Activated T-helper 2 cell treated with anti-CD3 and anti-CD28 coated beads, Interferon-gamma antibody, Interleukin-2, Interleukin-4, amounts not matched to agents 10 μg/mL and 5 μg/mL and 100 μg/mL, durations not matched to agents 14 hours and 24 hours and 36 hours (primary cell): ENCODE measurements at places on chromosomes 4 and X. TPM values are rescaled to one million over a fixed set of nuclear protein-coding genes. Genes with fewer than 3 reads are reported as not detected.

DNA sequence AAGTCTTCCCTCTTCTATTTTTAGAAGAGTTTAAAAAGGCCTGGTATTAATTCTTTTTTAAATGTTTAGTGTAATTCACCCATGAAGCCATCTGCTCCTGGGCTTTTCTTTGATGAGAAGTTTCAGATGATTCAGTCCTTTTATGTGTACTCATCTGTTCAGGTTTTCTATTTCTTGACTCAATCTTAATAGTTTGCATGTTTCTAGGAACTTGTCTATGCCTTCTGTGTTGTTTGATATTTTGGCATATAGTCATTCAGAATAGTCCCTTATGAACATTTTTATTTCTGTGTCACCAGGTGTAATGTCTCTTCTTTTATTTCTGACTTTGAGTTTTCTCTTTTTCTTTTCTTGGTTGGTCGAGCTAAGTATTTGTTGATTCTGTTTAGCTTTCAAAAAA lies 20.2 kb upstream of the IL2 start:
- H3K36me3 ChIP-seq = no peaks in the 10 kb centered on the region
- peaks cover 2% of the 10 kb centered on the region for H3K4me1 ChIP-seq
- H3K27ac ChIP-seq = no peak overlapping the region
- no peaks in the 10 kb centered on the region for H3K27me3 ChIP-seq
- H3K4me3 ChIP-seq = no peak overlapping the region

- no peak overlapping the region for H3K4me3 ChIP-seq
- H3K27ac ChIP-seq = no peak overlapping the region
- DNase-seq = no peak
- no peaks in the 10 kb centered on the region for H3K27me3 ChIP-seq
Measured at GRCh38 chrX:69988955-69989394, 60.8 kb downstream of the AWAT2 start.

DNA sequence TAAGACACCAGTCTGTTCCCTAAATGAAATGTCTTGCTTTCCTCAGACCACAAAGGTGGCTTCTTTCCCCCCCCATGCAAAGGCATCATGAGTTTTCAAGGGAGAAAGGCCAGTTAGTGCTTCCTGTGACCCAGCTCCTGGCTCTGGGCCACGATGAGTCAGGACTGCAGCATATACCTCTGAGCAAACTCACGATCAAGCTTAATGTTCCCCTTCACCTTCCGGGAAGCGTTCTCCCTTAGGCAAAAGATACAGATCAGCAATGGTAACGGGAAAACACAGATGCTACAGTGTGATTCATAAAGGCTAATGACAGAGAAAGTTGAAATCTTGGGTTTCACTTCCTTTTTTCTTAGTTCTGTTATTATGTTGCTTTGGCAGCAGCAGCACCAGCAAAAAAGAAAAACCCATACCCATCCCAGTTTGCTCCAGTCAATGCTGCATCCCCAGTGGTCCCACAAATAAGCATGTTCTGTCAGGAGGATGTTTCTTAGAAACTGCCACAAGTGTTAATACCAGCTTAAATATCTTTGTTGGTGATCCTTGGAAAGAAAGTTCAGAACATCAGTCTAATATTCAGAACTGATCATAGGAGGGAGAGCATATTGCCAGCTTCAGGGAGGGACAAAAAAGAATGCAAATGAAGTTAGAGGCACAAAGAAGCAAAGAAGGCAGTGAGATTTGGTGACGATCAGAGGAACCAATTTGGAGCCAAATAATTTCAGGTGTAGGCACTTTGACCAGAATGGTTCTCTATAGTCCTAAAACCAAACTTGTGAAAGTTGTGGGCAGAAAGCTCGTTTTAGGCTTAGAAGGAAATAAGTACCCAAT lies 41.2 kb downstream of the LONRF3 start:
- H3K27ac ChIP-seq = no peak overlapping the region
- DNase-seq = no peak
- peaks cover 10% of the 10 kb centered on the region for H3K4me1 ChIP-seq
- peaks cover 1% of the 10 kb centered on the region for H3K27me3 ChIP-seq
- H3K36me3 ChIP-seq = no peaks in the 10 kb centered on the region

DNA sequence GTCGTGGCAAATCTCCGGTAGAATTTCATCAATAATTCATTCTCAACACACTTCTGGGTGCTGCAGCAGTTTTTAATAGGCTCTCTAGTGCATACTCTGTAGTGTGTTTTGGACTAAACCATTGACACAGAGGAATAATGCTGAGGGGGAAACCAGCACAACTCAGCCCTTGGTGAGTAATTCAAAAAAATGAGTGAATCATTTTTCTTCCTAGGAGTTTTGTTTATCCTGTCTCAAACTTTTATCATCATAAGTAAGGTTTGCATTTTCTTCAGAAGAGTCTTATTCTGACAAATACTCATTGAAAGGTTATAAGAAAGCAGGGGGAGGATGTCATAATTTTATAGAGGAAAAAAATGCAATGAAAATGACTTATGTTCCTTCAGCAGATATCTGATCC lies 2542.7 kb downstream of the PCDH7 start:
- DNase-seq = no peak
- H3K4me1 ChIP-seq = no peaks in the 10 kb centered on the region

GRCh38 chr4:103915224-103915869 lies 195.6 kb upstream of the TACR3 start:
- no peaks in the 10 kb centered on the region for H3K4me1 ChIP-seq
- H3K27me3 ChIP-seq = no peaks in the 10 kb centered on the region
- no peak overlapping the region for H3K27ac ChIP-seq
- H3K4me3 ChIP-seq = no peak overlapping the region
- no peaks in the 10 kb centered on the region for H3K36me3 ChIP-seq
- no peak for DNase-seq

DNA sequence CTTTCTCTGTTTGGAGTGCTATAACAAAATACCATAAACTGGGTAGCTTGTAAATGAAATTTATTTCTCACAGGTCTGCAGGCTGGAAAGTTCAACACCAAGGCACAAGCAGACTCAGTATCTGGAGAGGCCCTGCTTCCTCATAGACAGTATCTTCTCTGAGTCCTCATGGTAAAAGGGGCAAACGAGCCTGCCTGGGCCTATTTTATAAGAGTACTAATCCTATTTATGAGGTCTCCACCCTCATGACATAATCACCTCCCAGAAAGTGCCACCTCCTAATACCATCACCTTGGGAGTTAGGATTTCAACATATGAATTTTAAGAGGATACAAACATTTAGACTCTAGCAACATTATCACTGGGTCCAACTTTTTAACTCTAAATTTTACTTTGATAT lies 200.3 kb downstream of the STPG2 start:
- no peak overlapping the region for H3K27ac ChIP-seq
- no peaks in the 10 kb centered on the region for H3K36me3 ChIP-seq
- H3K27me3 ChIP-seq = no peaks in the 10 kb centered on the region
- no peak overlapping the region for H3K4me3 ChIP-seq

The AMMECR1 gene
- 10.6 and 12.3 TPM in 2 replicates for total RNA-seq

The ATP1B4 gene
- not detected in 2 replicates for total RNA-seq

The ZBTB33 gene
- 13.3 and 13.4 TPM in 2 replicates for total RNA-seq

The RNF150 gene
- total RNA-seq = 0.05 TPM in 1 of 2 replicates, not detected in the other

The F8 gene
- total RNA-seq = 3.6 and 3.7 TPM in 2 replicates

The MSMO1 gene
- total RNA-seq = 105 and 110 TPM in 2 replicates
